ENCODE measurements at places on chromosomes 12 and 14. TPM values are rescaled to one million over a fixed set of nuclear protein-coding genes. Genes with fewer than 3 reads are reported as not detected.

PFKM gene
- total RNA-seq = 65.4 TPM

SMIM41 gene
- total RNA-seq = not detected

MIP gene
- not detected for total RNA-seq

MAP1LC3B2 gene
- 0.74 TPM for total RNA-seq

GRCh38 chr12:56948881-56949280 lies 8.5 kb downstream of the RDH16 start:
- DNase-seq = no peak

DNA sequence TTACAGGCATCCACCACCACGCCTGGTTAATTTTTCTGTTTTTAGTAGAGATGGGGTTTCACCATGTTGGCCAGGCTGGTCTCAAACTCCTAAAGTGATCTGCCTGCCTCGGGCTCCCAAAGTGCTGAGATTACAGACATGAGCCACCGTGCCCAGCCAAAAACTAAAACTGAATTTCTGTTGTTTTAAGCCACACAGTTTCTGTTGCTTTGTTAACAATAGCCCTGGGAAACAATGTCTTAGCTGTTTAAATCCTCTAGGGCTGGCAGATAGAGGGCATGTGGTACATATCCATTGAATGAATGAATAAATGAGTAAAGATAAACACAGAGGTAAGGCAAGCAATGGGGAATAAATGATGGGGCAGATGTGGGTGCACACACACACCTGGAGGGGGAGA lies 8.0 kb upstream of the EIF5 start:
- DNase-seq = no peak

- no peak for DNase-seq
These were observed 174.1 kb upstream of the RMST start for GRCh38 chr12:97288531-97288930.

DTX1 gene
- total RNA-seq = 1.1 TPM

GRCh38 chr14:81834308-81834707 lies 300.7 kb upstream of the SEL1L start:
- no peak for DNase-seq
